Metanephros (tissue), 2 donors: ENCODE measurements at places on chromosomes 12 and 14. TPM values are rescaled to one million over a fixed set of nuclear protein-coding genes. Genes with fewer than 3 reads are reported as not detected.

Gene SLC5A8
- total RNA-seq: 21.5 TPM

Gene CISTR
- total RNA-seq: not detected

Gene CYP27B1
- total RNA-seq: 1.1 TPM

Gene C3AR1
- 5.8 TPM for total RNA-seq

Gene DCP1B
- total RNA-seq: 10.7 TPM

Gene CPNE8
- 11.2 TPM for total RNA-seq

Gene PMCH
- total RNA-seq: not detected

Gene GARIN6
- total RNA-seq: not detected

Gene BLTP3B
- total RNA-seq: 36.8 TPM
